MCF 10A (cell line): ENCODE measurements at places on chromosomes 1 and 21. TPM values are rescaled to one million over a fixed set of nuclear protein-coding genes. Genes with fewer than 3 reads are reported as not detected.

The COL24A1 gene
- total RNA-seq, result not detected in 2 replicates

DNA sequence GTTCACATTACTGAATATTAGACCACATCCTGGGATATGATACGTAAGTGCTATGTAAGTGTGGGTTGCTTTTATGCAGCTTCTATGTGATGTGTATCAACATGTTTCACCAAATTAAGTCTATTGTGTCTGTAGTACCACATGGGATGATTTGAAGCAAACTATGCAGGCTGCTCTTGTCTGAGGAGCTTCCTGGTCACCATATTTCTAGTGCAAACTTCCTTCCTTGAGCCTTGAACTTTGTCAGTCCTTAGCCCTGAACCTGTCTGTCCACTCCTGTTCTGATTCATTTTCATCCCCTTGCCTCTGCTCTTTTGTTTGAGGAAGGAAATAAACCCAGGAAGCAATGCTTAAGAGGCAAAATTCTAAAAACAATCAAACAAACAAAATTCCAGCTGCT, 117.5 kb upstream of the VANGL1 start:
- DNase-seq, result no peak

DNA sequence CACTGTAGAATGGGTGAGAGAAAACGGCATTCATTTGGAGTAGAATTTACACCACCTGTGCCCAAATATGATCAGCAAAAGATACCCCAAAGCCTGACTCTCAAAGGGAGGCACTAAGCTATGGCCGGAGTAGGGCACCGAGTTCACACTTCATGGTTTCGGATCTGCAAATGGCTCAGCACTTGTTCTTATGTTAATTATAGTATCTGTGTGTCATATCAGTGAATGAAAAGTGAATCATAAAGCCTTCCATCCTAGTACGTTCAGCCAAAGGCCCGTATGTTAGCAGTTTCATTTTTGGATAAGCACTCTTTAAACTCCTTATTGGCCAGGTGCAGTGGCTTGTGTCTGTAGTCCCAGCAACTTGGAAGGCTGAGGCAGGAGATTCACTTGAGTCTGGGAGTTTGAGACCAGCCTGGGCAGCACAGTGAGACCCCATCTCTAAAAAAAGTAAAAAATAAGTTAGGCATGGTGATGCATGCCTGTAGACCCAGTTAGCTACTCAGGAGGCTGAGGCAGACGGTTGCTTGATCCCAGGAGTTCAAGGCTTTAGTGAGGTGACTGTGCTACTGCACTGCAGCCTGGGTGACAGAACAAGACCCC, 4.9 kb upstream of the CORT start:
- DNase-seq, result no peak

DNA sequence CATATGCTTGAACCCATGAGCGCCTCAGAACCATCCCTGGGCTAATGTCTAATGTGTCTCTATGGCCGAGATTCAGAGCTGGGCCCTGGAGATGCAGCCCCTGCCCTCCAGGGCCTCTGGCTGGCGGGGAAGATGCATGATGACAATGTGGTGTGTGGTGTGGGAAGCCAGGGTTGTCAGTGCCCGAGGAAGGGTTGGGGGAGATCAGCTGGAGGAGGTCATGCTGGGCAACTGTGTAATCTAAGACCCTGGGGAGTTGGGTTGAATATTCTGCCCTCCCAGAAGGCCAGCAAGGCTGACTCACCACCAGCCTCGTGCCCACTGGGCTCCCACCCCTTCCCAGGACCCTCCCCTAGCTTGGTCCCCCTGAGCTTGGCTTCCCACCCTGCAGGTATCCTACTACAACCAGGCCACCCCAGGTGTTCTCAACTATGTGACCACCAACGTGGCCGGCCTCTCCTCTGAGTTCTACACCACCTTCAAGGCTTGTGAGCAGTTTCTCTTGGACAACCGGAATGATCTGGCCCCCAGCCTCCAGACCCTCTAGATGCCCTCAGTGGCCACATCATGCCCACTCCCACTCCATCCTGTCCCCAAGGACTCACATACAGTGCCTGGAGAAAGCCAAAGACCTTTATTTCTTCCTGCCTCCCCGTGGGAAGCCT, 14.6 kb downstream of the FAM151A start:
- no peak for DNase-seq

DNA sequence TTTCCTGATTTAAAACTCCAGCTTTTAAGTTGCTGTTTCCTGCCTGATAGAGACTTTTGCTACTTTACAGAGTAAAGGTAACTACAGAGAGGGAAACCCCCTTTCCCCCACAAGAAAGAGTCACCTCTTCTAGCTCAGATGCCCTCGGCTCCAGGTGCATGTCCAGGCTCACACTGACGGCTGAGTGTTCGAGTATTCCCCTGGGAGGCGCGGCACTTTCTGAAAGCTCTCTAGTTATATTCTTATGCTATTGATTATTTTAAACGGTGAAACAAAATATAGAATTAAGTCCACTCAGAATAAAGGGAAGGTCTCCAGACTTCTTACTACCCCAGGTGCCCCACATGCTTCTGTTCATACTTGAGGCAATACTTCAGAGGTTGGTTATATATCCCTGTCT, 160.3 kb upstream of the FMN2 start:
- DNase-seq, result no peak
